ENCODE measurements at places on chromosomes 5 and 9. TPM values are rescaled to one million over a fixed set of nuclear protein-coding genes. Genes with fewer than 3 reads are reported as not detected.

DNA sequence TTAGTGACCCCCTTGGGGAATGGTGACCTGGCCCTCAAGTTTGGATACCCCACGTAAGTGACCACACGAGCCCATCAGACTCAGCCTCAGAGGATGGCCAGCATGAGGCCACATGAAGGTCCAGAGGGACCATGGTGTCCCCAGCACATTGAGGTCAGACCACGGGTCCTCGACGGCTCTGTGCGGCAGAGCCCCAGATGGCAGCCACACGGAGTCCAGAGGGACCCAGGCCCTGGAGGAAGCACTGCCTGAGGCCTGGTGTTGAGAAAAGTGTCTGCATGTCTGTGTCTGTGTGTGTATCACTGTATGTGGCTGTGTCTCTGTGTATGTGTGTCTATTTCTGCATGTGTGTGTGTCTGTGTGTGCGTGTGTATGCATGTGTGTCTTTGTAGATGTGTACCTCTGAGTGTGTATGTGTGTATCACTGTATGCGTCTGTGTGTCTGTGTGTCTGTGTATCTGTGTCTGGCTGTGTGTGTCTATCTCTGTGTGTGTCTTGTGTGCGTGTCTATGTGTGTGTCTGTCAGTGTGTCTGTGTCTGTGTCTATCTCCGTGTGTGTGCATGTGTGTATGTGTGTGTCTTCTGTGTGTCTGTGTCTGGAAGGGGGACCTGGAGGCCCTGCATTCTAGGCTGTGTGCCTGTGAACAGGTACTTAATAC, 992 bp downstream of the LCNL1 start:
- H3K4me3 ChIP-seq: no peak overlapping the region
- peaks cover 27% of the 10 kb centered on the region for H3K4me1 ChIP-seq
- no peak overlapping the region for H3K27ac ChIP-seq
- no peaks in the 10 kb centered on the region for H3K36me3 ChIP-seq
- peaks cover 19% of the 10 kb centered on the region for H3K27me3 ChIP-seq

DNA sequence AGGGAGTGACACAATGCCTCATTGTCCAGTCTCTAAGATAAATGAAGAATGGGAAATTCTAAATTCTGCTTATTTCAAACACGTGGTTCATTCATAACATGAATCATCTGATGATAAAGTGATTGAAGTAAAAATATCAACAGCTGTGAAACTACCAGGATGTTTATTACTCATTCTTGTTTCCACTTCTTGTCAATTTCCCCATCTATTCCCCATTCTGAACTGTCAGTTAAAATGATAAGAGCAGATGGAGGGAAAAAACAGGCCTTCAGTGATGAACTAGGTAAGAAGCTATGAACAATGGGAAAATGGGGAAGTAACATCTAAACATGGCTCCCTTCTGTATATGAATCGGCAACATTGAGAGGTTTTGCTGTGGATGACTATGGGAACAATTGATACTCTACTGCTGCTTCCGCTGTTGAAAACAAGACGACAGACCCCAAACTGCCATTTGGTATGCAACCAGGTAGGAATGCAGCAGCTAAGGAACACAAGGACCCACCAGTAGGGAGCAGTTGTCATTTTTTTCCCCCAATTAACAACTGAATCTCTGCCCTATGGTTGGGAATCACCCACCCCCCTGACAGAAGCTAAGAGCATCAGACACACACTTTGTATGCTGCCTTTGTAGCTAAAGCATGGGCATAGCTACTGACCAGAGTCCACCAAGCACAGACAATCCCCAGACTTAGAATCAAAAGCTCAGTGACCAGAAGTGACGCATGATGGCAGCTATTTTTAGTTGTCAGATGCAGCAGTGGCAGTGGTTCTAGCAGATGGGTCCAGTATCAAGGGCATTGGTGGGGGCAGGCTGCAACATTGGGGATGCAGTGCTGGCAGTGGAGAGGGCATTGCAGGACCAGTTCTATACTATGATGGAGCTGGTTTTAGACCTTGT, 52.9 kb upstream of the ZNF366 start:
- no peak overlapping the region for H3K4me3 ChIP-seq
- DNase-seq: no peak
- H3K27me3 ChIP-seq: no peaks in the 10 kb centered on the region
- no peaks in the 10 kb centered on the region for H3K36me3 ChIP-seq

GRCh38 chr5:143470120-143470519, 66.6 kb upstream of the NR3C1 start:
- H3K27me3 ChIP-seq: no peaks in the 10 kb centered on the region
- no peaks in the 10 kb centered on the region for H3K4me1 ChIP-seq
- DNase-seq: no peak
- no peak overlapping the region for H3K4me3 ChIP-seq
- H3K36me3 ChIP-seq: no peaks in the 10 kb centered on the region

GRCh38 chr9:86734771-86735170, 212.5 kb downstream of the GAS1 start:
- peaks cover 16% of the 10 kb centered on the region for H3K4me1 ChIP-seq
- H3K27ac ChIP-seq: no peak overlapping the region
- no peak for DNase-seq

The CDX1 gene
- not detected for total RNA-seq

The ERBIN gene
- total RNA-seq: 55.6 TPM

DNA sequence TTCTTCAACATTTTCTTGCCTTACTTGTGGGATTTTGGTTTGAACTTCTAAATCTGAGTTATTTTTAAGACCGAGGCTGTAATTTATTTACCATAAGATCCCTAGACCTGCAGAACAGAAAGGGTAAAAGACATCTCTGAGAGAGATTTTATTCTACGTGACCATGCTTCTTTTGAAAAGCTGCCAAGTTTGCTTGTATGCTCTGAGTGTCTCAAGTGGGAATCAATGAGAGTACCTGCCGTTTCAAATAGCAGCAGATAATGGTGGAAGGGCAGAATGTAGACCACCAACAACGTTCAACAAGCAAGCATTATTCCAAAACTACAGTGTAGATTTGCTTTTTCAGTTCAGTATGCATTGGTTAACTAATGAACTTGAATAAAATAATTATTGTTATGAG, 108.6 kb upstream of the MINAR2 start:
- DNase-seq: no peak
- H3K36me3 ChIP-seq: no peaks in the 10 kb centered on the region

- no peak overlapping the region for H3K4me3 ChIP-seq
- H3K36me3 ChIP-seq: no peaks in the 10 kb centered on the region
- DNase-seq: no peak
- H3K27ac ChIP-seq: no peak overlapping the region
- H3K4me1 ChIP-seq: no peaks in the 10 kb centered on the region
Observed at GRCh38 chr9:134627417-134628353, 13.9 kb upstream of the COL5A1 start.

Data from esophagus squamous epithelium (tissue), 5 donors.